ENCODE measurements at places on chromosomes 7 and 10. TPM values are rescaled to one million over a fixed set of nuclear protein-coding genes. Genes with fewer than 3 reads are reported as not detected.

Gene GIMAP5
- not detected for total RNA-seq

Gene STAMBPL1
- 14.5 TPM for total RNA-seq

Gene TLX1
- total RNA-seq, result not detected

Gene LRRC18
- not detected for total RNA-seq

Gene ASZ1
- not detected for total RNA-seq

Gene SH3PXD2A
- 12.0 TPM for total RNA-seq

Gene ITGA8
- total RNA-seq, result under 0.01 TPM

Gene OR2A5
- not detected for total RNA-seq

Gene VIPR2
- total RNA-seq, result not detected

Gene SPDYE16
- under 0.01 TPM for total RNA-seq

Gene PNLIPRP1
- not detected for total RNA-seq

Gene FAM25C
- total RNA-seq, result not detected

Gene EIF5AL1
- total RNA-seq, result 0.09 TPM

Gene NUDT13
- total RNA-seq, result 1.5 TPM

Gene OR2A42
- total RNA-seq, result not detected

Gene SPDYE2B
- total RNA-seq, result not detected

Gene NEBL
- total RNA-seq, result 0.16 TPM

Gene GPR85
- total RNA-seq, result 1.9 TPM

Gene CRTAC1
- total RNA-seq, result not detected

Gene IRF5
- total RNA-seq, result not detected

Gene PAX2
- total RNA-seq, result not detected

Gene TMEM72
- total RNA-seq, result not detected

Gene AMPH
- 3.0 TPM for total RNA-seq
